ENCODE measurements at places on chromosomes 13 and 19.

- no peak for DNase-seq
These were observed 158.7 kb upstream of the RNF113B start for GRCh38 chr13:98335721-98336120.

GRCh38 chr19:15101479-15102082 is 5.6 kb upstream of the SYDE1 start:
- DNase-seq: peak; percentile 26

DNA sequence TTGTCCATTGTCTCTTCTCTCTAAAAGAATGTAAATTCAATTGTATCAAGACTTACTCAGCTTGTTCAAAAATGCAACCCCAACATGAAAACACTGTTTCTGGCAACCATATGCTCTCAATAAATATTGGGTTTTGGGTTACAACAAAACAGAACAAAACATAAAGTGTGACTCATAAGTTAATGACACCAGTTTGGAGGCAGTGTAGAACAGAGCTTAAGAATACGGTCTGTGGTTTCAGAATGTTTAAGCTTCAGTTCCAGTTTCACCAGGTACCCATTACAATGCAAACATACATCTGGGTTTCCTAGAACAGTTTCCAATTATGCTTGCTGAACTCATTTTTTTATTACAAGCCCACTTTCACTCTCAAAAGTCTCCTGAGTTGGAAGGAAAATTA is 285.8 kb upstream of the PCDH9 start:
- DNase-seq: no peak

DNA sequence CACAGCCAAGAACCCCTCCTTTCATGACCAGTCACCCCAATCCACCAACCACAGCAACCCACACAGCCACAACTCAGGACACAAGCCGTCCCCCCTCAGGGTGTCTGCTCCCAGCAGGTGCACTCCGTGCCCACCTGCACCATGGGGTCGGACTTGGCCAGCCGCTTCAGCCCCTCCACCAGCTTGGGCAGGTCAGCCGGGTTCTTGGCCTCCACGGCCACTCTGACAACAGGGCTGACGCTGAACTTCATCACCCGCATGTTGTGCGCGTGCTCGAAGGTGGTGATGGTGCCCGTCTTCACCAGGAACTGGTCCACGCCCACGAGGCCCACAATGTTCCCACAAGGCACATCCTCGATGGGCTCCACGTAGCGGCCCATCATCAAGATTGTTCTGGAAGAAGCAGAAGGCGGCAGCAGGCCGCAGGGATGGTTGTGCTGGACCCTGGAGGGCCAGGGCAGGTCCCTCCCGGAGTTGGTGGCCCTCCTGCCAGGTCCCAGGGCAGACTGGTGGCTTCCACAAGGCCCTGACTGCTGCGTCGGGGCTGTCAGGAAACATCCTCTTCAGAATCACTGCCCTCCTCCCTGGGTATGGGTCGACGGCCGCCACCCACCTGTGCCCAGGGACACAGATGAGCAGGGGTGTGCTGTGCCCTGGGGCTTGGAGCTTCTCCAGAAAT is 5.5 kb downstream of the EEF2 start:
- DNase-seq: no peak

- DNase-seq: no peak
These were observed 1.8 kb downstream of the ZNF175 start for GRCh38 chr19:51572908-51573307.
